ENCODE measurements at places on chromosomes 5 and 9. TPM values are rescaled to one million over a fixed set of nuclear protein-coding genes. Genes with fewer than 3 reads are reported as not detected.

Gene HIGD2A
- polyA plus RNA-seq, result 89.8 TPM

Gene LYSMD3
- polyA plus RNA-seq, result 34.3 TPM

Gene WDR41
- 65.1 TPM for polyA plus RNA-seq

Gene MYORG
- polyA plus RNA-seq, result 9.3 TPM

Data from left kidney (tissue), 8 donors.